Thyroid gland (tissue), 4 donors: ENCODE measurements at places on chromosomes 1 and 21. TPM values are rescaled to one million over a fixed set of nuclear protein-coding genes. Genes with fewer than 3 reads are reported as not detected.

The SAMD11 gene
- 7.4 TPM for total RNA-seq

The PTGFR gene
- 0.67 TPM for total RNA-seq

The ETV3L gene
- not detected for total RNA-seq

GRCh38 chr1:14682941-14683621 lies 84.6 kb downstream of the KAZN start:
- H3K4me3 ChIP-seq: no peak overlapping the region
- no peaks in the 10 kb centered on the region for H3K36me3 ChIP-seq
- no peaks in the 10 kb centered on the region for H3K27me3 ChIP-seq
- H3K27ac ChIP-seq: no peak overlapping the region
- H3K4me1 ChIP-seq: no peaks in the 10 kb centered on the region
- DNase-seq: no peak

- DNase-seq: no peak
- peaks cover 4% of the 10 kb centered on the region for H3K4me1 ChIP-seq
- no peak overlapping the region for H3K27ac ChIP-seq
- no peaks in the 10 kb centered on the region for H3K27me3 ChIP-seq
- H3K4me3 ChIP-seq: no peak overlapping the region
Observed at GRCh38 chr1:225681231-225681630, 28.3 kb upstream of the ENAH start.

The FCRL2 gene
- not detected for total RNA-seq
